ENCODE measurements at places on chromosomes 16 and 17.

GRCh38 chr17:67637901-67638641, 79.7 kb upstream of the NOL11 start:
- no peak for DNase-seq

- no peak for DNase-seq
Observed at GRCh38 chr17:17531156-17531555, 35.0 kb upstream of the RASD1 start.

GRCh38 chr16:69741519-69741918, 13.2 kb downstream of the NOB1 start:
- no peak for DNase-seq

- DNase-seq: no peak
Observed at GRCh38 chr16:87681981-87682570, 79.8 kb downstream of the JPH3 start.

DNA sequence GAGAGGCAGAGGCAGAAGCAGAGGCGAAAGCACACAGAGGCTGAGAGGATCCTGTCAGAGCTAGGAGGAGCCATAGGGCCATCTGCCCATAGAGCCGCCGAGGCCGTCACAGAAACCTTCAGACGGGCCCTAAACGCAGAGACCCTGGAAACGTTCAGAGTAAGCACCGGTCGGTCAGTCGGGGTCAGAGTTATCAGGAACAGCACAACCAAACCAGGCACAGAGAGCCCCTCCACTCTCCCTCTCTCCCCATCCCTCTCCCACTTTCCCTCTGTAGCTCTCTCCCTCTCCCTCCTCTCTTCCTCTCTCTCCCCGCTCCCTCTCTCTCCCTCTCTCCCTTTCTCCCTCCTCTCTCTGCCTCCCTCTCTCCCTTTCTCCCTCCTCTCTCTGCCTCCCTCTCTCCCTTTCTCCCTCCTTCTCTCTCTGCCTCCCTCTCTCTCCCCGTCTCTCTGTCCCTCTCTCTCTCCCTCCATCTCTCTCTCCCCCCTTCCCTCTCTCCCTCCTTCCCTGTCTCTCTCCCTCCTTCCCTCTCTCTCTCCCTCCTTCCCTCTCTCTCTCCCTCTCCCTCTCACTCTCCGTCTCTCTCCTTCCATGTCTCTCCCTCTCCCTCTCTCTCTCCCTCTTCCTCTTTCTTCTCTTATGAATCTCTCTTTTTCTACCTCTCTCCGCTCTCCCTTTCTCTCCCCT, 138.9 kb downstream of the C16orf95 start:
- no peak for DNase-seq

GRCh38 chr16:47826070-47826469, 329.7 kb downstream of the ABCC12 start:
- no peak for DNase-seq

- no peak for DNase-seq
Observed at GRCh38 chr16:21302898-21303528, 24.9 kb upstream of the CRYM start.

DNA sequence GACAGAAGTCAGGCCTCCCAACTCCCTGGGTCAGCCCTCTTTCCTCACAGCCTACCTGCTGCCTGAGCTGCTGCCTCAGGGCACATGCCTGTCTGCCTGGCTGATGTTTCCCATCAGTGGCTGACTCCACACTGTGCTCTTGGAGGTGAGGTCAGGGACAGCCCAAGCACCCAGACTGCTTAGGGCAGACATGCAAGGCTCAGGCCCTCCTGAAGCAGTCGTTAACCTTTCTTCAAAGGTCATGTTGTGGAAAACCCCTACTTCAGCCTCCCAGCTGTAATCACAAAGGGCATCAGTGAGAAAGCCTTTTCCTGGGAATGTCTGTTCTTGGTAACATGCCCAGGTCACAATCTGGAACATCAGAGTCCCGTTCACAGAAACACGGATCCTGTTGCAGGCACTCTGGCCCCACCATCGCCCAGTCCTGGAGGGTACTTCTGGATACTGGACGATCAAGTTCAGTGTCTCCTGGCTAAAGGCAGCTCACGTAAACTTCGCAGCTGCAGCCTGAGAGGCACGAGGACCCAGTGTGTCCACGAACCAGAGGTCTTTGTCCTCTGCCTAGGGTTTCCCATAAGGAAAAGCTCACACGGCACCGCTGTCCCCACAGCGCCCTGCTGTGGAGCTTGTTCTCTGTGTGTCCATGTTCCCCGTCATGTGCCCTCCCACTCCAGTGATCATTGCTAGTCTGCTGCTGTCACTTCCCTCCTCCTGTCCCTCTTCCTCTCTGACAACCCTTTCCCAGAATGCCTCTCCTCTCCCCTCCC, 54.9 kb downstream of the GNAO1 start:
- no peak for DNase-seq

GRCh38 chr16:10601444-10602408, 21.3 kb upstream of the EMP2 start:
- DNase-seq: no peak

DNA sequence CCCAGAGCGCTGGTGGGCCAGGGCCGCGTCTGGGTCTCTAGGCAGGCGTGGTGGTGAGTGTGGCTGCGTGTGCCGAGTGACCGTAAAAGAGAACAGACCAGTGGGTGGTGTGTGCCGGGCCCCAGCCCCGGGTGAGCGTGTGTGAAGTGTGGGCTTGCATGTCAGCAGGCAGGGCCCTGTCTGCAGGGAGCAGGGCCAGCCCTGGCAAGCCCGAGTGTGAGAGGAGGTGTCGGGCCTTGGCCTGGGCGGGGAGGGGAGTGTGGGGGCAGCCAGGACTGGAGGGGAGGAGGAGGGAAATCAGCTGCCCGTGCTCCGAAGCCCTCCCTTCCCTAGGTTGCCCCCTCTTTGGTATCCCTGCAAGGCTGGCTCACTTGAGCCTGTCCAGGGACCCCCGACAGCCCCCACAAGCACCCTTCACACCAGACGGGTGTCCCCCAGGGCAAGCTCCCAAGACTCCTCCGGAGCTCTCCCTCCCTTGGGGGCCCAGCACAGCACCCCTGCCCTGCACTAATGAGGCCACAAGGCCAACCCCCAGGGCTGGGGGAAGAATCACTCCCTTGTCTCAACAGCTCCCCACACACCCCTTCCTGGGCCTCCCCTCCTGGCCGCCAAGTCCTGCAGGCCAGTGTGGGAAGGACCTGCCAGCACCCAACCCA, 1.9 kb downstream of the USH1G start:
- DNase-seq: no peak

DNA sequence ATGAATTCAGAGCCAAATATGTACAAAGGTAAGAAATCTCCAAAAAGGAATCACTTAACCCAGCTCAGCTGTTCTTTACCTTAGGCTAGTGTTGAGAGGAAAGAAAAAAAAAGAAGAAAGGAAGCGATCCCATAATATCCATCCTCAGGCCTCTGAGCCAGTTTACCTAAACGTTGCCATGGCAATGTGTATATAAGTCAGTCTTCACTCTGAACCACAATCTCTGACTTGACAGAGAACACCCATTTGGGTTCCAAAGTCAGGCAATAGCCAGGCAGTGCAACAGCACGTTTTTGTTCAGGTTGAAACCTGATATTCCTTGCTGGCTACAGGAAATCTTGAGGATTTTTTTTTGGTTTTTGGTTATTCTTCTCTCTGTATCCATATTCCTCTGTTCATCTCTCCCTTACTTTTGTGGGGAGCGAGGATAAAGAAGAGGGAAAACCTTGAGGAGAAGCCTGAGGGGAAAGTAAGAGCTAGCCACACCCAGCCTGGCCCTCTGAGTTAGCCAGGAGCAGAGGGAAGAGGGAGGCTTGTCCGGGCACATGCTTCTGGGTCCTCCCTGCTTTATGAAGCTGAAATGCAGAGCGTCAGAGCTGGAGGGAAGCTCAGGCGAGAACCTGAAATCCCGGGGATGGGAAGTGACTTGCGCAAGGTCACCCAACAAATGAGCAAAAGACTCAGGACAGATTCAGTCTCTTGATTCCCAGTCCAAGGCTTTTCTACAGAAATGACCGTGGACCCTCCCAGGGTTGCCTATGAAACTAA, 152.7 kb downstream of the SOX9 start:
- DNase-seq: no peak

DNA sequence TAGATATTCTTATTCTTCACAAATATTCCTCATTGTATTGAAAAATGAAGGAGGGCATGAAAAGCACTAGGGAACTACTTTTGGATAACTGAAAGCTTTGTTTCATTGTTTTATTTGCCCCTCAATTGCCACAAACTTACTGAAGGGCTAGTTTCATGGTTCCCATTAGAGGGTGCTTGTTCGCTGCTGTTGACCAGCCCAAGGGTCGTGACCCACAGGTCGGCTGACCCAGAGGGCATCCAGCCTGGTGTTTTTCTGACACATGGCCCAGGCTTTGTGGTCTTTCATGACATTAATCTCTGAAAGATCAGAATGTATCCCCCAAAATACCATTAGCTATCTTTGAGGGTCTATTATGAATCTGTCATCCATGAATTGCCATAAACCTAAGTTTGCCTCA, 30.0 kb downstream of the DGKE start:
- DNase-seq: no peak

DNA sequence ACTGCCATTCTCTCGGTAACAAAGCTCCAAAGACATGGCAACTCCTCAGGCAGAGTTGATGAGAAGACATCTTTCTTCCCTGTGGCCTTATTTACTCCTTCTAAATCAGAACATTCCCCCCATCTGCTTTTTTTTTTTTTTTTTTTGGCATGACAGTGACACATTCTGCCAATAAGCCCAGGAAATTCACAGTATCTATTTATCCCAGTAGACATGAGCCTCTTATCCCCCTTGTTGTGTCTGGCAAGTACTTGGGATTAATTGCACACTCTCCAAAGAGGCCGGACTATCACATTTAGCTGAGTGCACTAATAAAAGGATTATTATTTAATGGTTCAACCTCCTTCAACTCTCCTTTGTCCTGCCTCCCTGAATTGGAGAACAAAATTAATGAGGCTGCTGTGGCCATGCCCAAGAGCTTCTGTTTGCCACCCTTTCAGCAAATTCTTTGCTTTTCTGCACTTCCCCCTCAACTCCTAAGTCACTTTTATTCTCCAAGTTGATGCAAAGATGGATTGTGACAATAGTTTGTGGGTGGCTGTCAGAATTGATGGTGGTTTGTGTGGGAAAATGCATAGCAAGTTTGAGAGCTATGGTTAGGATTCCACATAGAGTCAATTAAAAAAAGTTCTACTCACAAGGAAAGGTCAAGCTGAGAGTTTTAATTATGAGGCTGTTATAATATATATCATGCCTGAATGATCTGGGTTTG, 47.2 kb downstream of the GPR139 start:
- no peak for DNase-seq

GRCh38 chr16:63361032-63361624, 1324.9 kb upstream of the CDH8 start:
- DNase-seq: no peak

- DNase-seq: no peak
Observed at GRCh38 chr17:61729690-61730268, 133.5 kb downstream of the BRIP1 start.

- DNase-seq: no peak
Observed at GRCh38 chr17:37368577-37368976, 7.2 kb upstream of the C17orf78 start.

DNA sequence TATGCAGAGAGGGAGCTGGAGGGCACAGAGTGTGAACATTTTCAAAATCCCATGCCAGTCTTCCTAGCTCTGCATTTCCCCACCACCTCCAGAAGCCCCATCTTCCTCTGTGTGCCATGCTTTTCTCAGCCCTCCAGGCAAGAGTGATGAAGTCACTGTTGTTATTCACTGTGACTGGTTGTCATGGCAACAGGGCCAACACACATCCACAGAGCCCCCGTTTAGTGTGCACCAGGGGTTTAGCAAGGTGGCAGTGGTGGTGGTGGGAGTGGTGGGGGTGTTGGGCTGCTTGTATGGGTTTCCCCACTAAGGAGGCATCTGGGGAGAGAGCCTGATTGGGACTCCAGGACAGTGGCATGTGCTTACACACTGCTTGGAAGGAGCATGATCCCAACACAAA, 309.9 kb upstream of the ASIC2 start:
- no peak for DNase-seq

DNA sequence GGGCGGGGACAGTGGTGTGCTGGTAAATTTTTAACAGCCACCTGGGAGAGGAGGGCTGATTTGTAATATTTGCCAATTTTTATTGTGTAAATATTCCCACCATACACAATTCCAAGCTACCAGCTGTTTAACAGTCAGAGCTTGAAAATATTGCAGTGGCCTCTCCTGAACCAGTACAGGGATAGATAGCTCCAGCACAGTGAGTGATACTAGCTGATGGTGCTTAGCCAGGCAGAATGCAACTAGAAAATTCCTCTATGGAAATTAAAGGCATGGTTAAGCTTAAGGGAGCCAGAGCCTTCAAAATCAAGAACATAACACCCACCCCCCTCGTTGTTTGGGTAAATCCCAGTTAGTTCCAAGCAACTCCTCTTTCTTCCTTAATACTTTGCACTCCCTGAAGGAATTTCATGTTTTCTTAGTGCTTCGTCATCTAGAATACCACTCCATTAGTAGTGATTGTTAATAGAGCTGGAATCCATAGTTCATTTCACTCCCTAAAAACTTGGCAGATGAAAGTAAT, 96.6 kb downstream of the CYB561 start:
- DNase-seq: no peak

Measured in NCI-H1436 treated with DMSO at 0.1 percent for 48 hours (cell line).